NCI-H446 treated with DMSO at 0.1 percent for 48 hours (cell line): ENCODE measurements at places on chromosomes 6 and 20.

DNA sequence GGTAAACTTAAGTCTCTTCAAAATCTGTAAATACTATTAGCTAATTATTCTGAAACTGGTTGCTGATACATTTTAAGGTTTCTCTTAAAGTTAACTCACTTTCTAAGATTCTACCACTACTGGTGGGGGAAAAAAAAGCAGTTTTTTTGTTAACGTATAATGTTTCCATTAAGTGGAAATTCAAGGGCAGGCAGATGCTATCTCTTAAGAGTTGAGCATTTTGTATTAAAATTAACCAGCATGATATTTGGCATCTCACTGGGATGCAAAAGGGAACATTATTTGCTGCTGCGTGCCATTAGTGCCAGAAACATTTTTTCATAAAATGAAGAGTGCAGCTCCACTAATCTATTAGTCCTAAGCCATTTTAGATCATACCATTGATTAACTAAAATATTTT, 246.2 kb downstream of the PRKN start:
- DNase-seq = no peak

- no peak for DNase-seq
Measured at GRCh38 chr6:84193114-84193708, 34.2 kb downstream of the CEP162 start.

DNA sequence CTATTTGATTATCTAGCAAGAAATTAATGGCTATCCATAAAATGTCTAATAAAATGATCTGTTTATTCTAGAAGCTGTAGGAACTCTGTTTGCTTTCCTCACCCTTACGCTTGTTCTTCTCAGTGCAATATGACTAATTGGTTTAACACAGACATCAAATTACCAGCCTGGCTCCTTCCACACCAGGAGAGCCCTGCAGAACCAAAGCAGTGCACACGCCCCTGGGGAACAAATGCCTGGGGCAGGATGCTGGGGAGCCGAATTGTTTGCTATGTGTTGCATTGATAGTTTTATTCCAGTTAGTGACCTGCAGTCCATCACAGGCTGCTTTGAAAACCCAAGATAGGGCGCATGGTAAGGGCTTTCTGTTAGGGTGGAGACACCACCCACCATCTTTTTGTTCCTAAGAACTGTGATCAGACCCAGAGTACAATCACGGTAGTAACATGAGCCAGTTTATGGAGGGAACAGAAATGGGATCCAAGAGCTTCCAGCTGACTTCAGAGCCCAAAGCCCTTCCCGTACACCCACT, 126.4 kb upstream of the CD93 start:
- DNase-seq = no peak

GRCh38 chr6:154885214-154885613, 109.9 kb upstream of the TIAM2 start:
- no peak for DNase-seq

DNA sequence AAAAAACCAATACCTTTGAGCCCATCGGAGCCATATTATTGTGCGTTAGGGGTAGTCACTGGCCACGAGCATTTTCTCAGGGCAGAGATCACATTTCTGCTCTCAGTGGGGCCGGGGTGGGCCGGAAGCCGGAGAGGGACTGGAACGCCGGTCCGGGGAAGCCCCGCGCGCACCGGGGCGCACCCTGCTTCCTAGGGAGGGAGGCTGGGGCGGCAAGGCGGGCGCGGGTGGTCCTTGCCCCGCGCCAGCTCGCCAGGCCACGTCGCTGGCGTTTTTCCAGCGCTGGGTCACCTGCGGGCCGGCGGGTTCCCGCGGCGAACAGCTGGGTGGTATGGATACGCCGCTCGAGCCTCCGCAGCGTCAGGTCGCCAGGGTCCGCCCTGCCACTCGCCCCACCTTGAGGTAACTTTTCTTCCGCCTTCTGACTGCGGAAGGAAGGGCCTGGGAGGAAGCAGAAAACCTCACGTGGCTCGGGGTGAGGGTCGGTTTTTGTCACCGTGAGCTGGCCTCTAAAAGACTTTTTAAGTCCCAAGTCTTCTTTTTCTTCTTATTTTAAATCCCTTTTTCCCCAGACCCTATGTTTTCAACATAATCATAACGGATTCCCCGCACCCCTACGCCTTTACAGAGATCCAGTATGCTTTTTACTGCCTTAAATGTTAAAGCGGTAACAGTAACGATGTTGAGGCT, 2.7 kb upstream of the EEF1A1 start:
- DNase-seq = no peak

- DNase-seq = peak; percentile 53
Measured at GRCh38 chr6:79570129-79571029, 33.1 kb upstream of the LCA5 start.

GRCh38 chr20:21016751-21017150, 89.4 kb downstream of the LINC00237 start:
- DNase-seq = no peak

DNA sequence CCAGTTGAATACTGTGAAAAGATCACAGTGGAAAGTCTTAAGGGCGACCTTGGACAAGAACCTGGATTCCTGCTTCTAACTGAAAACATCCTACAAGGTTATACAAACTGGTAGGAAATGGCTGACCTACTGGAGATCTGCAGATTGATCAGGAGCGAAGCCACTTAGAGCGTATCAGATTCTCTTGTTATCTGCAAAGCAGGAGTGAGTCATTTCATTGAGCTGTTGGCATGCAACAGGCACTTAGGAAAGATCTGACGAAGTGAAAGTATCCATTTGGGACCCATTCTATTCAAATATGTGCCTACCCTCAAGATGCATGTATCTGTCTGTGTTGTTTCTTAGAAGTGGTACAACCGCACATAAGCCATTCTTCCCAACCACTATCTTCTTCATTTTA, 131.2 kb upstream of the RIN2 start:
- no peak for DNase-seq
